ENCODE measurements at places on chromosomes 3 and 15.

GRCh38 chr15:76327191-76328105, 9.1 kb upstream of the ISL2 start:
- no peak for DNase-seq

- no peak for DNase-seq
These were observed 32.9 kb upstream of the BLM start for GRCh38 chr15:90684281-90684680.

- no peak for DNase-seq
These were observed 135.3 kb downstream of the RPLP1 start for GRCh38 chr15:69587723-69588426.

GRCh38 chr3:119295816-119296726, 1.9 kb downstream of the ARHGAP31 start:
- DNase-seq = no peak

DNA sequence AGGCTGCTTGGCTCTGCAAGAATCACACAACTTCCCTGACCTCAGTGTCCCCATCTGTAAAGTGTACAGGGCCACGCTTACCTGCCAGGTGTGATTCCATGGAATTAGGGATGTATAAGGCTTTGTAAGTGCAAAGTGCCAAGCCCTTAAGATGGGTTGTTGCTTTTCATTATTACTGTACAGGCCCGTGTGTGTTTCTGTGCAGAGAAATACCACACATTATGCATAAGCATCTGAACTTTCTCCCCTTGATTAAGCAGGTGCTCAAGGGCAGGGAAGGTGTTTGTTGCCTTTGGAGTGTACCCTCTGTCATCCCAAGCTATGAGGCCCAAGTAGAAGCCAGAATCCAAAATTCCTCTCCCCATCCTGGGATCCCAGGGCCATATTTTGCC, 13.6 kb upstream of the HRH1 start:
- DNase-seq = no peak

GRCh38 chr15:36843822-36844221, 256.5 kb downstream of the MEIS2 start:
- DNase-seq = no peak

DNA sequence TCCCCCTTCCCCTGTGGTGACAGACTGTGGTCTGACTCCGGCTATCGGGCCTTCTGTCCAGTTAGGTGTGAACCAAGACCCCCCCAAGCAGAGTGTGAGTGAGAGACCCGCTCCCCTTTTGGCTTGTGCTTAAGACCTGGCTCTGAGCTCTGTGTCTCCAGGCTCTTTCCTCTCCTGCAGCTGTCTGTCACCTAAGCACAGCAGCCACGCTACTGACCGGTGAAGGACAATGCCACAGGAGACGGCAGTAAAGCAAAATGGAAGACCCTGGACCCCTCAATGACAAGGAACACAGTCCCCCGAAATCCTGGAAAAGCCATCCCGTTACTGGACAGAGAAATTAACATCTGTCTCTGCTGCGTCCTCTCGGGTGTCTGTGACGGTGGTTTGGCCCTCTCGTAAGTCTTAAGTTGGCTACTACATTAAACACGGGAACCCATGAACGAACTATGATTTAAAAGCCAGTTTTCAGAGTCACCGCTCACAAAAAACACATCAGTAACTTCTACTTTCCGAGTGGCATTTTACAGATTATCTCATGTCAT, 53.7 kb downstream of the CHSY1 start:
- DNase-seq = no peak

DNA sequence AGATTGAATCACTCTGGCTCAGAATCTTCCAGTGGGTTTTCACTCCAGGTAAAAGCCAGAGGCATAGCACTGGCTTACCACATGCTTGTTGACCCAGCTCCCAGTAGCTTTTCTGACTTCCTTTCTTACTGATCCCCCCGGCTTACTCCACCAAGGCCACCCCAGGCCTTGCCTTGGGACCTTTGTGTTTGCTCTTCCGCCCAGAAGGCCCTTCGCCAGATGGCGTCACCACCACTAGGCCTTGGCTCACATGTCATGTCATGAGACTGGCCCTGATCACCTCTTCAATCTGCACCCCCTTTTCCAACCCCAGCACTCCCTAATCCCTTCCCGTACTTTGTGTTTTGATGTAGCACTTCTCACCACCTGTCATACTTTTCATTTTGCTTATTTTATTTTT, 98.5 kb upstream of the UMPS start:
- no peak for DNase-seq

DNA sequence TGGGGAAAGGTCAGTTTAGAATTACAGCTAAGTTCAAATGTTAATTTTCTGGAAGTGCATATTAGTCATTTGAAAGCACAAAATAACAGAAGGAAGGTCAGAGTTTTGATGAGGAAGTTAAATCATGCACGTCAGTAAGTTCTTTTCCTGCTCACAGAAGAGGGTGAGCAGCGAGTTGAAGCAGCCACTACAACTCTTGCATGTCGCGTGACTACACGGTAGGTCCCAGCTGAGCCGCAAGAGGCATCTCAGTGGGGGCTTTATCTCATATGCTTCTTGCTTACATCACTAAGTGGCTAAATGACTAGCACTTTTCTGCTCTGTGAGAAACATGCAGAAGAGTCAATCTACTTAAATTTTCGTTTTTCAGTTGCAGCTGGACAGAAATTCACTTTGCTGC, 21.3 kb upstream of the SEC62 start:
- no peak for DNase-seq

DNA sequence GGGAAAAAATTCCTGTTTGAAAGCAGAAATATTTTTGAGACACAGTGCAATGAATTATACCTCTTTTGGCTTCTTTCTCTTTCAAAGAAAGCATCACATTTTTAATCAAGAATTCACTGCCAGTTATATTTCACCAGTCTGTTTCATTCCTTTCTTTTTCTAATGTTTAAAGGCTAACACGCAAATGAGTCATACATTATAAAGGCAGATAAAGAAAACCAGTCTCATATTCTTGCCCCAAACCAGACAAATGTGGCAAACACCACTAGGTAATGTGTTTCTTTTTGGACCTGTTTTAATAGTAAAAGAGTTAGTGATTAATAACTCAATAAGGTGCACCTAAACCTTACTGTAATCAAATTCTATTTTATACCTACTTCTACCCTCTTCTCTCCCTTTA, 83.8 kb downstream of the PLOD2 start:
- DNase-seq = no peak

DNA sequence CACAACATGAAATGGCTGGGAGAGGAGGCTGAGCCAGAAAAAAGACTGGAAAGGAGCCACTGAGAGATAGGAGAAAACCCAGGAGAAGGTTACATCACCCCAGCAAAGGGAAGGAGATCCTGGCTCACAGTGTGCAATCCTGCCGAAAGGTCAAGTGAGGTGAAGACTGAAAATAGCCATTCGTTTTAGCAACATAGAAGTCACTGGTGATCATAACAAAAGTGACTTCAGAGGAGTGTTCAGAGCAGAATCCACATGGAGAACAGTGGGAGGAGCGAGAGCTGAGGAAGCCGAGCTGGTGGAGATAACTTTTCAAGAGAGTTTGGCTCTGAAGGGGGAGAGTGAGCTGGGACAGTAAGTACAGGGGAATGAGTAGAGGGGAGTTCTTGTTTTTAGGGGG, 5.4 kb upstream of the HEG1 start:
- DNase-seq = no peak

DNA sequence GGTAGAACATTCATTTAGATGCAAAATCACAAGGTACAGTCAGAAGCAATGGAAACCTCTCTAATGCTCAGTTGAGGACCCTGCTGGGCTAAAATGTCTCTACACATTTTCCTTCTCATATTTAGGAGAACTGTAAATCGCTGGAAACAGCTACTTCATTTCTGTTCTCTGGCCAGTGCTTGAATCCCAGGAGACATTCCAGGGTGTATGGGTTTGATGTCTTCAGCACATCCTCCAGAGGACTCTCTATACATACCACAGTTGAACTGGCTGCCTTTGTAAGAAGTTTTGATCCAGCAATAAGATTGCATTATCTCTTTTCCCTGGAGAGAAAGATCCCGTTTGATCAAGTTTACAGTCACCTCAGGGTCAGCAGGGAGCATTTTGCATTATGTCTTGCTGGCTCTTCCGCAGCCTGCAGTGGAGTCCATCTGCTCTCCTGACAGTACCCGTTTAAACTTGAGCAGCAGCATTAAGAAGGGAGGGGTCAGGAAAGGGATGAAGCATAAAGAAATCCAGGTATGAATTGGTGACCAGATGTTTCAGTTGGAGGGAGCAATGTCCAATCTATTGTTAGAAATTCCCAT, 676.0 kb downstream of the EPHA3 start:
- DNase-seq = no peak

- no peak for DNase-seq
These were observed 213.4 kb downstream of the ERC2 start for GRCh38 chr3:56254835-56255234.

DNA sequence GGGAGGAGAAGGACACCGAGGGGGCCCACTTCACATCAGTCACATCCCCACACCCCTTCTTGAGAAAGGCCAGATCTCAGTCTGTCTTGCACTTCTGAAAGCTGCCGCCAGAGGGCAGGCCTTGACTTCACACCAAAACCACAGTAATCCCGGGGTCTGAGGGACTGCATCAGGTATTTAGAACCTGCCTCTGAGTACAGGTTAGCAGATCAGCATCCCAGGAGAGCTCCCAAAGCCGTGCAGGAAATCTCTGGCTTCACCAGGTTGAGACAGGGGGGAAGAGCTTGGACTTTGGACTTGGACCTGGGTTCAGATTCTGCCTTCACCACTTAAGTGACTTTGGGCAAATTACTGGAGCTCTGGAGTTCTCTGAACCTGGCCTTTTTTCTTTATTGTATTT, 50.3 kb downstream of the LHFPL4 start:
- DNase-seq = peak; percentile 33

DNA sequence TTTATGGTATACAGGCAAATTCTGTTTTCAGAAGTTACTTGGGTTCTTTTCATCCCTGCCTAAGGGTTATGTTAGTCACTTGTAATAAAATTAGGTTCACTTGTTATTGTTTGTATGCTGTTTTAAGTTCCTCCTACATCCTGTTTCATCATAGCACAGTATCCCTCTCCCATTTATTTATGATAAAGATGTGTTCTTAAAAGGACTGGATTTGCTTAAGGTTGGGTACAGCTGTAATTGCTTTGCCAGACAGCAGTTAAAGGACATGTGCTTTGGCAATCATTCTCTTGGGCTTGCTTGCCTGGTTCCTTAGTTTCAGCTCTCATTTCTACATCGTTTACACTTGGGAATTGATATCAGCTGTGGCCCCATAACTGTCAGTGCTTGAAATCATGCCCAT, 11.7 kb downstream of the ATP2C1 start:
- DNase-seq = peak; percentile 8

Data from NCI-H1417 (cell line).